ENCODE measurements at places on chromosomes 4 and X.

GRCh38 chrX:155767051-155767875 is 113.9 kb upstream of the VAMP7 start:
- peak; percentile 84 for DNase-seq

- DNase-seq: peak; percentile 12
These were observed 143.6 kb upstream of the ZCCHC13 start for GRCh38 chrX:74160358-74160757.

DNA sequence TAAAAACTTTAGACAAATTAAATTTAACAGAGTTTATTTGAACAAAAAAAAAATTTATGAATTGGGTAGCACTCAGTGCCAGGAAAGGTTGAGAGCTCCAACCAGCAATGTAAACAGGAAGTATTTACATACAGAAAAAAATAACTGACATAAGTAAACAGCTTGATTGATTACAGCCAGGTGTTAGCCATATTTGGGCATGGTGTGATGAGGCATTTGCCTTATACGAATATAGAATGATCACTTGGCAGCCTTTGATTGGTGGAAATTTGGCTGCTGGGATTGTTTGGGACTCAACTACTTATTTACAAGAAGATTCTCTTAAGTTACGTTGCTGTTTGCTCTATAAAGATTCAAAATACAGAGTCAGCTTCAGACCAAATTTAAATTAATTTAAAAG is 172.0 kb downstream of the ADAM29 start:
- DNase-seq: no peak

GRCh38 chr4:106893395-106893881 is 142.7 kb downstream of the DKK2 start:
- no peak for DNase-seq

GRCh38 chr4:22688236-22688635 is 4.5 kb upstream of the GBA3 start:
- DNase-seq: peak; percentile 32

DNA sequence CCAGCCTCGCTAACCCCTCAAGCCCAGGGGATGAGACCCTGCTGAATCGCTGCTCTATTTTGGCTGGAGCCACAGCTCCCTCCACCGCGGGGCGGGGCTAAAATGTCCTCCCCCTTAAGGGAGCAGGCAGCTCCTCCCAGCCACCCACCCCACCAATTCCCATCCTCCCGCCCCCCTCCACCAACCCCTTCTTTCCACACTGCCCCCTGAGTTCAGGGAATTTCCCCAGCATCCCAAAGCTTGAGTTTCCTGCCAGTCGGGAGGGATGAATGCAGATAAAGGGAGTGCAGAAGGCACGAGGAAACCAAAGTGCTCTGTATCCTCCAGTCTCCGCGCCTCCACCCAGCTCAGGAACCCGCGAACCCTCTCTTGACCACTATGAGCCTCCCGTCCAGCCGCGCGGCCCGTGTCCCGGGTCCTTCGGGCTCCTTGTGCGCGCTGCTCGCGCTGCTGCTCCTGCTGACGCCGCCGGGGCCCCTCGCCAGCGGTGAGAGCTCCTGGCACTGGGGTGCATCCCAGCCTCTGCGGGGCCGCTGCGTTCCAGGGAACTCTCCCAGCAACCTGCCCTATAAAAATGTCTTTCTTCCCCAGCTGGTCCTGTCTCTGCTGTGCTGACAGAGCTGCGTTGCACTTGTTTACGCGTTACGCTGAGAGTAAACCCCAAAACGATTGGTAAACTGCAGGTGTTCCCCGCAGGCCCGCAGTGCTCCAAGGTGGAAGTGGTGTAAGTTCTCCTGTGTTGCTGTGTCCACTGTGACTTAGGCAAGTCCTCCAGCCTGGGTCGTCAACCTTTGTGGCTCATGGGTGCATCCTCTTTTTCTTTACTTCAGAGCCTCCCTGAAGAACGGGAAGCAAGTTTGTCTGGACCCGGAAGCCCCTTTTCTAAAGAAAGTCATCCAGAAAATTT is at the start of gene CXCL6:
Gene CXCL6, plus strand, starts transcription at position 306 of the 907 bp plus-strand sequence. Its CDS starts 73 bp downstream, at position 379.
- no peak for DNase-seq

DNA sequence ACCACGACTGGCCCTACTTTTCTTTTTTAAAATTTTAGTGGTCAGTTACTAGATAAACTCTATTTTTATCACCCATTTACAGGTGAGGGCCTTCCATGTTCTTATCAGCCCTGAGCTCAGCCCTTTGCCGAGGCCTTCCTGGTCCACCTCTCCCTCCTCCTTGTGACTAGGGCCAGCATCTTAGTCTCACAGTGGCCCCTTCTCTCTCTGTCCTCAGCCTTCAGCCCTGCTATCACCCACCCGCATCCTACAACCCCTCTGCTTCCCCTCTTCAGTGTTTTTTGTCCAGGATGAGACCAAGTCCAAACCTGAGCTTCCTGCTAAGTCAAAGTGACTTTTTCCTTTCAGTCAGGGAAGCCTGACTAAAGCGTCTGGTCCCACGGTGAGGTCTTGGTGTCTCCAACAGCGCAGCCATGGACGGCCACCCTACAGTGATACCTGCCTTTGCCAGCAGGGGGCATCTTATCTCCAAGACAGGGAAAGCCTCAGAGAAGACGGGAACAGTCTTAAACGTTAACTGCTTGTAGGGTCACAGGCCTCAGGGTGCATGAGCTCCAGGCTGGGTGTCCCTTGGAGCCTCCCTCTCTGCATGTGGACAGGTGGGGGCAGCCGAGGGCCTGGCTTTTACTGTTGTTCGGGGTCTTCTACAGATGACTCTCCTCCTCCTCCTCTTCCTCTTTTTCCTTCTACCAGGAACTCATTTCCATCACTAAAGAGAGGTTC is 11.7 kb upstream of the GAGE10 start:
- peak; percentile 47 for DNase-seq

- DNase-seq: no peak
These were observed 116.9 kb upstream of the GALNT7 start for GRCh38 chr4:173051716-173052115.

- no peak for DNase-seq
These were observed 942.2 kb downstream of the TRAM1L1 start for GRCh38 chr4:116143198-116143597.

DNA sequence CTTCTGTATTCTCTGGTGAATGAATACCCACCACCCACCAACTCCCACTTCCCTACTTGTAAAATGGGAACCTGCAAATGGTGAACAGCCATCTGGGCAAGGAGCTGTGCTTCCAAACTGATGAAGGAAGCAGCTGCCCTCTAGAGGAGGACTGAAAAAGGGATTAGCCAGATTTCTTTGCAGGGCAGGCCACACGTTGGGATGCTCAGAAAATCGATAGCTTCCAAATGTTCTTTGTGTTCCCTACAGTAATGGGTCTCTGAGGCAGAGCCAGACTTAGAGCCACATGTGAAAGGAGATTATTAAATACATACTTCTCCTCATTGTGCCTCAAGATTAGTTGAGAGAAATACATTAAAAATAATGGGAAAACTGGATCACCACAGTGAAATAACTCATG is 39.3 kb upstream of the LPAR4 start:
- DNase-seq: peak; percentile 48

DNA sequence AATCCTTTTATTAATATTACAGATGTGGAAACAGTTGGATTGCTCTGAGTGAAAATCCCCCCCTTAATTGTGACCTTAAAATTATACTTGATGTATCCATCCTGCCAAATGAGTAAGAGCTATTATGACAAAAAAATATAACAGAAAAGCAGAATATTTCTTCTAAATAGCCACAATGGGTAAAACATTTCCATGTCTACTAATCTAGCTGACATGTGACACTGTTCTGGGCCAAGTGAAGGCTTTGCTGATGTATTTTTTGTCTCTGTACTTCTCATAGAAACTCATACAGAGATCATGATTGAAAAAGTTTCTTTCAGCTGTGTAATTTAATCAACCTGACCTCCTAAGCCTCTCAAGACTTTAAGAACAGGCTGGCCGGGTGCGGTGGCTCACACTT is 569.1 kb upstream of the ZFP42 start:
- no peak for DNase-seq

DNA sequence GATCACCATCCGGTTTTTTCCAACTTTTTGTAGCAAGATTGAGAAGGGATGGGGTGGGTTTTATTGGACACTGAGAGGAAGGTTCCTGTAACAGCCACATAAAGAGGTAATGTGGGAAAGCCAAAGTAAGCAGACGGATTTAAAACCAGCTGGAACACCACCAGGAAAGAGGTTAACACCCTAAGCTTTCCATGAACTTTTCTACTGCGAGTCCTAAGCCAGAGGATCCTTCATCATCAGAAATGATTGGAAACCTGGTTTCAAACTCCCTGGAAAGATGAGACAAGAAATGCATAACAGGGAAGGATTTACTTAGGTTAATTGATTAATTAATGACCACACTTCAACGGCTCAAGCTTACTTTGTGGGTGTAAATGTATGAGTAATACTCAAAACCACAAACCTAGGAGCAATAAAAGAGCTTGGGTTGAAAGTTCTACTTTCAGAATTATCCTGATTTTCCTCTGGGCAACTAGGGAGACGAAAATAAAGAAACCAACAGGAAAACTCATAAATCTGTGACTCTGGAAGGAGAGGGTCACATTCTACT is 91.5 kb downstream of the COX18 start:
- no peak for DNase-seq

DNA sequence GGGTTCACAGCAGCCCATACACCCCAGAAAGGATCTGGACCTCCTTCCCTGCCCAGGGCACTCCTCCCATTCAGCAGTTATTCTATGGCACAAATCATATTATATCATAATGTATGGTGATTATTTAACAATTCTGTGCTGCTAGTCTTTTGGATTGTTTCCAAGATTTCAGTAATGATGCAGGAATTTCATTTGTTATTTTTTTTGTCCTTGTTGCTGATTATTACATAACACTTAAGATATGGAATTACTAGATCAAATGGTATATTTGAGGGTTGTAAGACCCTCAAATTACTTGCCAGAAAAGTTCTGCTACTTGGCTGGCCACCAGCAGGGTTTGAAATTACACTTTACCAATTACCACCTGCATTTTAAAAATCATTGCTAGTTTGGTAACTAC is 36.4 kb downstream of the QDPR start:
- peak; percentile 11 for DNase-seq

DNA sequence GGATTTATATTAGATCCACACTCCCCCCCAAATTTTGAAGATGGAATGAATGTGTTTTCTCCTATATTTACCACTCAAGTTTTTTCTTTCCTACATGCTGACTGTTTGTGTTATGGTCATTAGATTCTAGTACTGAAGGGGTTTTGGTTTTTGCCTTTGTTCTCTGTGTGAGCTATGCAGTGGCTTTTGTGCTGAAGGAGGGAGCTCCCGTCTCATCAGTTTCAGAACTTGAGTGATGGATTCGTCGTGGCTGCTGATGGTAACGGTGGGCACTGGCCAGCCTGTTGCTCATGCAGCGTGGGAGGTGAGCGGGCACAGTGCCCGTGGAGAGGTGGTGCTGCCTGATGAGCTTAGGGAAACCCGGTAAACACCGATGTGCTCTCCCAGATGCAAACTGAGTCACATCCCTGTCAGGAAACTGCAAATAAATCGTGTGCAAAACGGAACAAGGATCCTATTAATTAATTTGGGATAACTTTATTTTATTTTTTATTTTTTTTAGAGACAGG is 101.5 kb downstream of the SORBS2 start:
- no peak for DNase-seq

DNA sequence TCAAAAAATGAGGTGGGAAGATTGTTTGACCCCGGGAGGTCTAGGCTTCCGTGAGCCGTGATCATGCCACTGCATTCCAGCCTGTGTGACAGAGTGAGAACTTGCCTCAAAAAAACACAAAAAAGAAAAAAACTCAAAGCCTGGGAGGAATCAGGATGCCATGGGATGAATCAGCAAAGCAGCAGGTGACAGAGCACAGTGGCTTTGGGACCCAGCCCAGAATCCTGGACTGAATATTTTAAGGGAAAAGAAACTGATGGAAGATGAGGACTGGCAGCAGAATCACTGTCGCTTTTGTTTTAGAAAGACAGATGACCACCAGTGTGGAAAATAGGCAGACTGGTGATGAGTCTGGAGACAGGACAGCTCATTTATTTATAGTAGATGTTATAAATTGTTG is 16.6 kb downstream of the S100G start:
- DNase-seq: peak; percentile 75

- DNase-seq: no peak
These were observed 427 bp downstream of the NKX1-1 start for GRCh38 chr4:1405636-1406393.

GRCh38 chr4:127124919-127125318 is 507.8 kb upstream of the INTU start:
- DNase-seq: peak; percentile 24

GRCh38 chr4:165514739-165515138 is 135.9 kb downstream of the CPE start:
- DNase-seq: no peak

GRCh38 chrX:92260102-92260501 is 480.9 kb downstream of the PCDH11X start:
- no peak for DNase-seq

GRCh38 chrX:132425744-132426318 is 63.0 kb downstream of the MBNL3 start:
- DNase-seq: no peak

DNA sequence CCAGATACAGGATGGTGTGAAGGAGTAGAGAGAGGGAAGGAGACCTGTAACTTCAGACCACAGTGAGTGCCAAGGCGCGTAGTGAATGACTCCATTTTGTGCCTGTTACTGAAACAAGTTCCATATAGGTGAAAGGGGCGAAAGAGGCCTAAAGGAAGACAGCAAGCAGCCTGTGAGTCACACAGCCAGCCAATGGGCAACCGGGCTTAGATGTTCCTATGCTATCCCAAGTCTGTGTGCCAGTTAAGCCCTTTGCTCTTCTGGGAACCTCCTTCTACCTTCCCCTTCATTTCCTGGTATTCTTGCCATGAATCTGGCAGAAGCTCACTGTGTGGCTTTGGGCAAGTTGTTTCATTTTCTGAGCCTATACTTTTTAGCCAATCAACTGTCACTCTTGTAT is 161.8 kb upstream of the LDB2 start:
- no peak for DNase-seq

DNA sequence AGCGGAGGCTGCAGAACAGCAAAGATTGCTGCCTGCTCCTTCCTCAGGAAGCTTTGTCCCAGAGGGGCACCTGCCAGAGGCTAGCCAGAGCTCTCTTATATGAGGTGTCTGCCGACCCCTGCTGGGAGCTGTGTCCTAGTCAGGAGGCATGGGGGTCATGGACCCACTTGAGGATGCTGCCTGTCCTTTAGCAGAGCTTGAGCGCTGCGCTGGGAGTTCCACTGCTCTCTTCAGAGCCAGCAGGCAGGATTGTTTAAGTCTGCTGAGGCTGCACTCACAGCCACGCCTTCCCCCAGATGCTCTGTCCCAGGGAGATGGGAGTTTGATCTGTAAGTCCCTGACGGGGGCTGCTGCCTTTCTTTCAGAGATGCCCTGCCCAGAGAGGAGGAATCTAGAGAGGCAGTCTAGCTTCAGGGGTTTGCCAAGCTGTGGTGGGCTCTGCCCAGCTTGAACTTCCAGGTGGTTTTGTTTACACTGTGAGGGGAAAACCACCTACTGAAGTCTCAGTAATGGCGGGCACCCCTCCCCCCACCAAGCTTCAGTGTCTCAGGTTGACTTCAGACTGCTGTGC is 10.9 kb downstream of the DCK start:
- no peak for DNase-seq

DNA sequence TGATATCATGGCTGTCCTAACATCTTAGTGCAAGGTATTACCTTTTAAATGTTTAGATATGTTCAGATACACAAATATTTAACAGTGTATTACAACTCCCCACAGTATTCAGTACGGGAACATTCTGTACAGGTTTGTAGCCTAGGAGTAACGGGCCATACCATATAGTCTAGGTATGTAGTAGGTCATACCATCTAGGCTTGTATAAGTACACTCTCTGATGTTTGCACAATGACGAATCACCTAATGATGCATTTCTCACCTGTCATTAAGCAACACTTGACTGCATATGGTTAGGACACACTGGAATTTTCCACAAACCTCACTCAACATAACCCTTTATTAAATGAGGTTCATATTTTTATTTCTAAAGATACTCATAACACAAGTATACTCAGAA is 67.7 kb downstream of the THOC2 start:
- DNase-seq: no peak
